ENCODE measurements at places on chromosomes 6 and 20. TPM values are rescaled to one million over a fixed set of nuclear protein-coding genes. Genes with fewer than 3 reads are reported as not detected.

GRCh38 chr20:38054647-38055046, 21.1 kb downstream of the RPRD1B start:
- no peak for DNase-seq

Gene LGSN
- 0.25 TPM for total RNA-seq

Gene RAET1L
- not detected for total RNA-seq

- no peak for DNase-seq
Observed at GRCh38 chr6:140736231-140736630, 1361.8 kb upstream of the CITED2 start.

- DNase-seq = no peak
Observed at GRCh38 chr6:146470091-146470770, 73.4 kb upstream of the RAB32 start.

GRCh38 chr6:36350082-36350481, 13.4 kb upstream of the BNIP5 start:
- DNase-seq = no peak

GRCh38 chr20:33730946-33731692, 677 bp upstream of the ZNF341 start:
- DNase-seq = no peak

DNA sequence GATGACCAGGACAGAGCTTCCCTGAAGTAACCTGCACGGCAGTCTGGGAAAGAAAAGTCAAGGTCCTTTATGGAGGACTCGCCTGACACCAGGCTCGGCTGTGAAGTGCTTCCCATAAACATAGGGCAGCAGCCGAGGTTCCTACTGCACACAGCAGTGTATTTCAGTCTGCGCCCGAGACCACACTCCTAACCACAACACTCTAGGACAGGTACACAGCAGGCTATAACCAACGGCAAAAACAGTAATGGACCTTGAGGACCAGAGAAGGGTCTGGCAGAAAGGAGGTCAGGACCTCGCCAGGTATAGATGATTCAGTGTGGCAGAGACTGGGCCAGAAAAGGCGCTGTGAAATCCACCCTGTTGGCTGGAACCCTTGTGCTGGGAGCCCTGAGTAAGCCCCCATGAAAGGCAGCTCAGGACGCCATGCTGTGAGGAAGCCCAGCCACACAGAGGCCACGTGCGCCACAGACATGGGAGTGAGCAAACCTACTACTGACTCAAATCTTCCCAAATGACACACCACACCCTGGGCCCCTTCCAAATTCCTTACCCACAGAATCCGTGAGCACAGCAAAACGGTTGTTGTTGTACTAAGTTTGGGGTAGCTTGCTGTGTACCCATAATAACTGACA, 129.6 kb upstream of the CST7 start:
- DNase-seq = no peak

DNA sequence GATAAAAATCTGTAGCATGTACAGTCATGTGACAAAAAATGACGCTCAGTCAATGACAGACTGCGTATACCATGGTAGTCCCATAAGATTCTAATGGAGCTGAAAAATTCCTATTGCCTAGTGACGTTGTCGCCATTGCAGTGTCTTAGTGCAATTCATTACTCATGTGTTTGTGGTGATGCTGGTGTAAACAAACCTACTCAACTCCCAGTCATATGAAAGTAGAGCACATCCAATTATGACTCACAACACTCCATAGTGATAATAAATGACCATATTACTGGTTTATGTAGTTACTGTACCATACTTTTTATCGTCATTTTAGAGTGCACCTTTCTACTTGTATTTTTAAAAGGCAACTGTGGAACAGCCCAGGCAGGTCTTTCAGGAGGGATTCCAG, 45.0 kb downstream of the TFAP2A start:
- no peak for DNase-seq

Gene TRERF1
- 55.7 TPM for total RNA-seq

Measured in CD4-positive, CD25-positive, alpha-beta regulatory T cell (primary cell).